HFF-Myc (cell line): ENCODE measurements at places on chromosomes 1 and 21.
A peak's percentile ranks its signal among the peaks of the same experiment; 100 is the strongest.

GRCh38 chr21:45820171-45821091 is 161.1 kb upstream of the COL6A1 start:
- peak; percentile 77 for DNase-seq

GRCh38 chr1:197913495-197914276 is 3.5 kb upstream of the LHX9 start:
- no peak for DNase-seq

GRCh38 chr1:1402072-1402900 is 3.2 kb upstream of the CCNL2 start:
- DNase-seq, result peak; percentile 41

- no peak for DNase-seq
Observed at GRCh38 chr1:111366256-111366655, 61.3 kb downstream of the OVGP1 start.
